ENCODE measurements at places on chromosomes 5 and 9.

- no peak for DNase-seq
Measured at GRCh38 chr9:37966412-37967013, 62.6 kb upstream of the SLC25A51 start.

DNA sequence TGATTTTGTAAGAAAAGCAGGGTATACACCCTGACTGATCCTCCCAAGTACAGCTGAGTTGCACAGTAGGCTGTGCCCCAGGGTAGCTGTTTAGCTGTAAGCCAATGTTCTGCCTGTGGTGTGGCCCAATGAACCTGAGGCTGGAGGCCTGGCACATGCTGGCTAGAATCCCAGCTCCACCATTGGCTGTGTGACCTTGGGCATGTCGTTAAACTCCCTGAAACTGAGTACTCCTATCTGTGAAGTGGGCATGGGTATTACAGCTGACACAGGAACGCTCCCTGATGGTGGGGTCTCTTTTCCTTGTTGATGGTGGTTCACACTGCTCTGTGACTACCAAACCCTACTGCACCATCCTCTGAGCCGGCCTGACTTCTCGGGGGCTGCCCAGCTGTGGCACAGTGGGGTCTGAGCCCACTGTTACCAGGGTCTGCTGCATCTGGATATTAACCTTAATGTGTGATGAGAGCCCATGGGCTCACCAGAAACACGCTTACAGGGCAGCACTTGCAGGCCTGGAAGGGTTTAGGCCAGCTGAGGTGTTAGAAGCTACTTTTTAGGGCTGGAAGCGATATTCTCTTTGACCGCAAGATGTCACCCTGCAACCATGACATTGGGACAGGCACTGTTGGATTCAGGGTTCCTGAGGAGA, 7.0 kb upstream of the GADD45G start:
- no peak for DNase-seq

- DNase-seq: no peak
Measured at GRCh38 chr5:10932426-10932825, 171.4 kb upstream of the DAP start.

GRCh38 chr5:72013766-72014624, 93.3 kb upstream of the MAP1B start:
- no peak for DNase-seq

GRCh38 chr5:141654298-141654697, 3.1 kb upstream of the FCHSD1 start:
- DNase-seq: no peak

DNA sequence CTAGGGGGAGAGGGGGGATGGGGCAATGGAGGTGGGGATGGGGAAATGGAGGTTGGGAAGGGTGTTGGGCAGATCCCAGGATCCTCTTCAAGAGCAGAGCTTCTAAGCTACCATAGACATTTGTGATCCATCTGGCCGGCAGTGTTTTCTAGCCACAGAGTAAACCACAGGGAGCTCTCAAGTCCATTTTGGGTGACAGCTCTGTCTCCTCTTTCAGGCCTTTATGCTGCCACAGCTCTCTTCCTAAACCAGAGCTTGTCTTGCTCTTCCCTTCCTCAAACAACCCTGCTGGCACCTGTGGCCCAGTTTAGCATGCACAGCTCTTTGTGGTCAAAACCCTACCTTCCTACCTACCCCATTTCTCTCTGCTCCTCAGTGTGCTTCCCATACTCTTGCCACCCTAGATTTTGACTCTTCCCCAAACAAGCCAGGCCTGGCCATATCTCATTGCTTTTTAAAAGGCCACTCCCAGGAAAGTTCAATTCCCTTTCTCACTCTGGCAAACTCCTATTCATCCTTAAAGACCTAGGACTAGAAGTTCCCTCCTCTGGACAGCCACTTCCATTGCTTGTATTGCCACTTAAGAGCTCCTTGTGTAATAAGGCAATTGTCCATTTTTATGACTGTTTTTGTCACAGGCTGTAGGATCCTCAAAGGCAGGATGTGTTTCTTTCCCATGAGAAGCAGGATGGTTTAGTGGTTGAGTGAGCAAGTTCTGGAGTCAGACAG, 84.3 kb upstream of the PANK3 start:
- DNase-seq: no peak

GRCh38 chr9:133320421-133320881, 15.5 kb downstream of the SURF6 start:
- no peak for DNase-seq

- no peak for DNase-seq
Measured at GRCh38 chr9:27413511-27414219, 110.4 kb upstream of the IFNK start.

GRCh38 chr9:116605060-116605459, 82.0 kb upstream of the TRIM32 start:
- no peak for DNase-seq

DNA sequence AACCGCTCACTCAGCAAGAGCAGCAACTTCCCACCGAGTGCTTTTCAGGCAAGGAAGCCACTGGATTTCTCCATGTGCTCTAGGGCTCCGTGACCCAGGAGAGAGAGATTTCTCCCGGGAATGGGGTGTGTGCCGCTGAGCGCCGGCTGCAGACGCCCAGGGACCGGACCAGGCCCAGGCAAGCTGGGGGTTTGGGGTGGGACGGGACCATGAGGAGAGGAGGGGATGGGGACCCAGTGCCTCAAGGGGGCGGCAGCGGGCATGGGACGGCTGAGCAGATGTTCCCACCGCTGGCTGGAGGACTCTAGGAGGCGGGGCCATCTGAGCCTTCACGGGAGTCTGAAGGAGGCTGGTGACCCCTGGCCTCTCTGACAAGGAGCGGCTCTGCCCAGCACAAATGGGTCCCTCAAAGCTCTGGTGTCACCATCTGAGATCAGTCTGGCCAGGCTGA, 8.5 kb downstream of the LCN9 start:
- no peak for DNase-seq

DNA sequence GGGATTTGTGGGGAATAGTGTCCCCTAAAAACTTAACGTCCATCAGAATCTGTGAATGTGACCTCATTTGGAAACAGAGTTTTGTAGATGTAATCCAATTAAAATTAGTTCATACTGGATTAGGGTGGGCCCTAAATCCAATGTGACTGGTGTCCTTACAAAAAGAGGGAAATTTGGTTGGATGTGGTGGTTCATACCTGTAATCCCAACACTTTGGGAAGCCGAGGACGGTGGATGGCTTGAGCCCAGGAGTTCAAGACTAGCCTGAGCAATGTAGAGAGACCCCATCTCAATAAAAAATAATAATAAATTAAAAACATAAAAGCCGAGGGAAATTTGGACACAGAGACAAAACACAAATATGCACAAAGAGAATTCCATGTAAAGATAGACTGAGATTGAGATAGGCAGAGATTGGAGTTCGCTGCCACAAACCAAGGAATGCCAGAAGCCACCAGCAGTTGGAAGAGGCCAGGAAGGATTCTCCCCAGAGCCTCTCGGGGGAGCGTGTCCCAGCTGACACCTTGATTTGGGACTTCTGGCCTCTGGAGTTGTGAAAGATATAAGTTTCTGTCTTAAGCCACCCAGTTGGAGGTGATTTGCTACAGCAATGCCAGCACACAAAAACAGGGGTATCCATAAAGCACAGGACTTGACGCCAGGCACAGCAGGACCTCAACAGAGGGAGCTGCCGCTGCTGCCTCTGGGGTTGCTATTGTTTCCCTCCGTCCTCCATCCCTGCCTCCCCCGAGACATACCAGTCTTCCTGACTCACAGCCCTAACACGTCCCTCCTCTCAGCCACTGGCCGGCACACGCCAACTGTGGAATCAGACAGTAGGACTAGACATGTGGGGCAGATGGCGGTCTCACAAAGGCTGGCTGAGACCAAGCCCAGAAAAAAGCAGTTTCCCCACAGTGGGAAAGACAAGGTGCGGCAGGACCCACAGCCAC, 73.8 kb upstream of the IL17B start:
- DNase-seq: no peak

DNA sequence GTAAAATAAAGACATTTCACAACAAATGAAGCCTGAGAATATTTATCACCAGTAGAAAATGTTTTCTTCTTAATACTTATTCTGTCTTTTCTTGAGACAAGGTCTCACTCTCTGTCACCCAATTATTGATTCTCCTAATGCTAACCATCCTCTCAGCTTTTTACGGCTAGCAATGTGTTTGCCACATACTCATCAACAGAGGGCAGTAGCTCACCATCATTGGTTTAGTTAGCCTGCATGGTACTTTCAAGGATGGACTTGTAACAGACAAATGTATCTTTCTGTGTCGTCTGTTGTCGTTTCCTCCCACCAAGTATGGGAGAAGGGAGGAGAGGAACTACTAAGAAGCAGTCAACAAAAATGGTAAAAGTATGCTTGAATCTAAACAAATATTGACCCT, 5.9 kb upstream of the ACO1 start:
- peak; percentile 39 for DNase-seq

- DNase-seq: no peak
Measured at GRCh38 chr9:81596679-81597418, 92.5 kb downstream of the TLE1 start.

Measured in AG09319 (cell line).